NCI-H748 treated with DMSO at 0.1 percent for 48 hours (cell line): ENCODE measurements at places on chromosomes 2 and 18.

DNA sequence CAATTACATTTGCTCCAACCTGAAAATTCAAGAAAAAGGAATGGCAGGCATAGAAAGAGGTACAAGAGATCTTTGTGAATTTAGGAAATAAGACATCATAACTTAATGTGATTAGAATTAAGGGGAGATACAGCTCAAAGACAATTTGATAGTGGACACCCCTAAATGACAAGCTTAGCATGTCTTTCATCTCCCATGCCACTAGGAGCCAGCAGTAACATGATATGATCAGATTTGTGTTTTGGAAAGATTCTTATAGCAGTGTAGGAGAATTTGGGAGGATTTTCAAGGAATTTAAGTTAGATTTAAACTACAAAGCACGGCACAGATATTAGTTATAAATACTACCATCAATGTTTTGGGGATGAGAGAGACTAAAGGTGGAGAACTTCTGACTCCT is 340.8 kb downstream of the RDH14 start:
- no peak for DNase-seq

DNA sequence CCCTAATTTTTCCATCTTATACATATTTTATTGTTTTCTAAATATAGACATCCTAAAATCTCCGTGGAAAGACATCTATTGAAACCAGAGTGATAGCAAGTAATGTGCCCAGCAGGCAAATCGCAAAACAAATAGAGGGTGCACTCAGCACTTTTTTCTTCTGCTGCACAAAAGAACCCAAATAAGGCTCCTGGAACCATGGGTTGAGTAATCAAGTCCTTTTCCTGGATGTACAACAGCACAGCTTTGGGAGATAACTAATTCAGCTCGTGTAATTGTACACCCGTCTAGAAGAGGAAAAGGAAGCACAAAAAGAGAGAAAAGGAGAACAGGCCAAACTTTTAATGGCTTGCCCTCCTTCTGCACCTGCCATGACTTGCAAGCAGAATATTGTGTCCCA is 126.9 kb upstream of the TLK1 start:
- no peak for DNase-seq

DNA sequence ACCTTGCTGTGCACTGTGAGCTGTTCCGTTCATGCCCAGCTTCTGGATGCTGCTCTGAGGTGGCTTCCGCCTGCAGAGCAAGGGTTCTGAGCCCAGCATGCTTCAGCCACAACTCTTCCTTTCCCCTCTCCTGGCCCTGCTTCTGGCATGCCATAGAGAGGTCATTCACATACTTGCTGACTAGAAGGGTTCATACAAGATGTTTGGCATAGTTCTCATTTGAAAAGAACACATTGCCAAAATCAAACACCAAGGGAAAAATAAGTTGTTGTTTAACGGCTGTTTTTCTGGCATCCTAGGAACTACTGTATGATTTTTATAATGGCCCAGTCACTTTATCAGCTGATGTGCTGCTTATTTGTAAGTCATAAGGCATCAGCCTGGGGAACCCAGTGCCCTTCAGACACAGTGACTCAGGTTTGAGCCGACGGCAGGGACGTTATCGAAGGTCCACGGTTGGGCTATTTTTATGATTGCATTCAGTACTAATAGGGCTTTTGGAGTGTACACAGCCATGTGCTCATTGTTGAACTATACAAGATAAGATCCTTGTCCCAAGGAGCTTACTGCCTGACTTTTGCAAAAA is 53.9 kb upstream of the CTAGE1 start:
- no peak for DNase-seq

DNA sequence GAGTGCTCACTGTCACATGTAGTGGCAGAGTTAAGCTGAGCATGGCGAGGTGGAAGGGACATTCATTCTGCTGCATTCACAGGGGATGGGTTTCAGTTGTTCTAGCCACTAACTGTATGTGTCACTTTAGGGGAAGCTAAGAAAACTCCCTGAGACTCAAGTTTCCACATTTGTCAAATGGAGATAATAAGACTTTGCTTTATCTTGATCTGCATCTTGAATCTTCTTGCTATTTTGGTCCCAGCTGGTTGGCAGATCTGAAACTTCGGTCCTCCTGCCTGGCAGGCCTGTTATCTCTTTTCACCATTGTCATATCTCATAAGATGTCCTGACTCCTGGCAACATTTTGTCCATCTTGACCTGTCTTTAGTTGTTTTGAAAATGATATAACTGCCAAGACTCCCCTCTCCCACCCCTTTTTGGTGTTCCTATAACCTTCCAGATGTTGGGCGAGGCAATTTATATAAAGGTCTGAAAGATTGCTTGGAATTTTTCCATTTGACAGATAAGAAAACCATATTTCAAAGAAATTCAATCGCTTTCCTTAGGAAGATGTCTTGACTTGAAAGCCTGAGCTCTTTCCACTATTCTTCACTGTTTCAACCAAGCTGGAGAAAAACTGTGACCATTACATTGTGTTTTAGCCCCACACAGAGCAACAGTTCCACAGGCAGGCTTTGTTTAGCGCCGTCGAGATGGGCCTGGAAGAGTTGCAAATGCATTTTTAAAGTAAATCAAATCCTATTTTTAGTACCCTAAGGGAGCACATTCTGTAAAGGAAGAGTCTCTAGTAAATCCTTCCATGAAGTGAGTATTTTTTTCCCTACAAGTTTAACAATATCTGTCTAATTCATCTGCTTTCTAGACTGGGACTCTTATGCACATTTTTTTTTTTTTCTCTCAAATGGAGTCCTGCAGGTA is 33.4 kb downstream of the MYCN start:
- DNase-seq: no peak

DNA sequence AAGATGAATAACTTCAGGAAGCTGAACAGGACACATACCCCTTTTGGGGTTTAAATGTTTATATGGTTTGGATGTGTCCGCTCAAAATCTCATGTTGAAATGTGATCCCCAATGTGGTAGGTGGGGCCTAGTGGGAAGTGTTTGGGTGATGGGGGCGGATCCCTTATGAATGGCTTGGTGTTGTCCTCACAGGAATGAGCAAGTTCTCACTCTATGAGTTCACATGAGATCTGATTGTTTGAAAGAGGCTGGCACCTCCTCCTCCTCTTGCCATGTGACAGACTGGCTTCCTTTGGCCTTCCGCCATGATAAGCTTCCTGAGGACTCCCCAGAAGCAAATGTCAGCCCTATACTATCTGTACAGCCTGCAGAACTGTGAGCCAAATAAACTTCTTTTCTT is 88.6 kb upstream of the ZNF532 start:
- DNase-seq: no peak

- DNase-seq: no peak
Measured at GRCh38 chr18:35572644-35573043, 8.9 kb upstream of the GALNT1 start.

- DNase-seq: no peak
Measured at GRCh38 chr18:21298351-21298750, 56.3 kb downstream of the GREB1L start.

DNA sequence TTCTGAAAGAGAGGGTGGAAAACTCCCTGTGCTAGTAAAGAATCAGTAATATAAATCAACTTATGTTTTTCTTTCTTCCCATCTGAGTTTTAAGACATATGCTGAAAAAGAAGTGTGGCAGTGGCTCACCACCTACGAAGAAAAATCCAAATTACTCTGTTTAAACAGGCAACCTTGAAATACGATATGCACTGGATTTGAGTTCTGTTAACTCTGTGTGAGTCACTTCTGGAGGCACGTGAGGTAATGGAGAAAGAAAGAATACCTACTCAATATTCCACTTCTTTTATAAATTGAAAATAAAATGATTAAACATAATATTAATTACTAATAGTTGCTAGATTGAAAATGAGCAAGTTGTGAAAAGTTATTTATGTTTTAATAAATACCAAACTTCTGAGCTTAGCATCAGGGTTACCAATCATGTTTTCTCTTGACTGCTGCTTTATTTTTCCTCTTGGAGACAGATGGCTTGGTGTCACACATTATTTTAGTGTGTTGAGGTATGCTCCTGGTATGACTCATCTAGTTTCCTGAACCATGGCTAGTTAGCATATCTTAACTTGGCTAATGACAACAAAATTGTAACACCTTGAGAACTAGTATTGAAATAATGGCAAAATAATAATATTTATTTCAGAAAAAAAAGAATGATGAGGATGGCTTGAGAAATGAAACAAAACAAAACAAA is 1705.5 kb upstream of the PIK3C3 start:
- no peak for DNase-seq

DNA sequence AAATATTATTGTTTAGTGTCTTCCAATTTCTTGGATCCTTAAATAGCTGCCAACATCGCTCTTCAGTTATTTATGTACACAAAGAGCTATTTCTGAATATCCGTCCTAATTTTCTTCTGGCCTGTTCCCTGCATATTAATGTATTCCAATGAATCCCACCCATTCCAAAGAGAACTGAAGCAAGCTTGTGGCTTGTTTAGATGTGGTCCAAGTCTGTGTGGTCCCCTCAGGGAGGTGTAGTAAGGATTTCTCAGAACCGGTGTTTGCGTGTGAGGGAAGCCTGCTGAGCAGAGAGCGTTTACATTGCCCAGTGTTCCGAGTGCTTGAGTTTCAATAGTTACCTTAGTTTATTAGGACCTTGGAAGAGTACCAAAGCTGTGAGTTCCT is 25.1 kb upstream of the IL1R1 start:
- no peak for DNase-seq

GRCh38 chr18:80246445-80247392 is 595 bp downstream of the PARD6G start:
- peak; percentile 33 for DNase-seq

- no peak for DNase-seq
Measured at GRCh38 chr2:2942225-2942624, 435.4 kb downstream of the EIPR1 start.

DNA sequence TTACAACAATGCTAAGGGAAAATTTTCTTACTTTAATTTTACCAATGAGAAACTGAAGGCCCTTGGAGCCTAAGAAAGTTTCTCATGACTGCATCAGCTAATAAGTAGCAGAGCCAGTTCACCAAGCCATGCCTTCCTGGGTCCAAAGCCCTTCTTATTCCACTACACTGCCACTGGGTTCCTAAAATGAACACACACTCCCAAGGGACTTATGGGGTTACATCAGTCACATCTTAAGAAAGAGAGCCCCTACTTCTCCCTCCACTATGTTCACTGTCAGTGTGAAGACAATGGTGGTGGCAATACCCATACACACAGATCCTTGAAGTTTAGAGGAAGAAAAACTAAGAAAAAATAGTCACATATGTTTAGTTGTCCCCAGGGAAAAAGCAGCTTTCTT is 20.6 kb downstream of the MBD2 start:
- no peak for DNase-seq

- no peak for DNase-seq
Measured at GRCh38 chr2:168049609-168050008, 197.8 kb downstream of the STK39 start.

- DNase-seq: no peak
Measured at GRCh38 chr18:25062720-25063119, 289.2 kb downstream of the ZNF521 start.

- no peak for DNase-seq
Measured at GRCh38 chr2:122340246-122340645, 584.8 kb downstream of the TSN start.

DNA sequence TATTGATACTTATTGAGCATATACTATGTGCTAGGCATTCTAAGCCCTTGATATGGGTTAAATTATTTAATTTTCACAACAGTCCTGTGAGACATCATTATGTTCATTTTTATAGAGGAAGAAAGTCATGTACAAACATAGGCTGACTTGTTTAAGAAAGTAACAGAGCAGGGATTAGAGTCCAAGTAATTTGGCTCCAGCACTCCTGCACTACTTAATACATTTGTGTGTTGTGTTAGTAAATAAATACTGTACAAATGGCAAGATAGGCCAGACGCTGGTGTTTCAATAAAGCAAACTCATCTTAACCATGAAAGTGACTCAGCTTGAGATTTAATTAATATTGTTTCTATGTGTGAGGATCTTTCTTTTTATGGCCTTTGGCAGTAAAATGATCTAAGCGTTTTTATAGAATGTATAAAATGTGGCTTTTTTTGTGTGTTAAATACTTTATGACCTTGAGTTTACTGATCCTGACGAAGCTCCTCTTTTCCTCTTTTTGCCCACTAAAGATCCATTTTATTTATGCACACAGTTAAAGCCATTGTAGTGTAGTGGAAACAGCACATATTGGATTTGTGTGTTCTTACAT is 21.3 kb downstream of the NBEAL1 start:
- no peak for DNase-seq

GRCh38 chr2:67242456-67242855 is 154.7 kb upstream of the ETAA1 start:
- no peak for DNase-seq

GRCh38 chr18:70113511-70113910 is 92.0 kb downstream of the RTTN start:
- no peak for DNase-seq

GRCh38 chr2:187514930-187515329 is 39.3 kb downstream of the TFPI start:
- no peak for DNase-seq

GRCh38 chr18:71707400-71707799 is 836.7 kb downstream of the CBLN2 start:
- DNase-seq: no peak

- DNase-seq: no peak
Measured at GRCh38 chr2:85827879-85828569, 60.8 kb downstream of the ST3GAL5 start.

DNA sequence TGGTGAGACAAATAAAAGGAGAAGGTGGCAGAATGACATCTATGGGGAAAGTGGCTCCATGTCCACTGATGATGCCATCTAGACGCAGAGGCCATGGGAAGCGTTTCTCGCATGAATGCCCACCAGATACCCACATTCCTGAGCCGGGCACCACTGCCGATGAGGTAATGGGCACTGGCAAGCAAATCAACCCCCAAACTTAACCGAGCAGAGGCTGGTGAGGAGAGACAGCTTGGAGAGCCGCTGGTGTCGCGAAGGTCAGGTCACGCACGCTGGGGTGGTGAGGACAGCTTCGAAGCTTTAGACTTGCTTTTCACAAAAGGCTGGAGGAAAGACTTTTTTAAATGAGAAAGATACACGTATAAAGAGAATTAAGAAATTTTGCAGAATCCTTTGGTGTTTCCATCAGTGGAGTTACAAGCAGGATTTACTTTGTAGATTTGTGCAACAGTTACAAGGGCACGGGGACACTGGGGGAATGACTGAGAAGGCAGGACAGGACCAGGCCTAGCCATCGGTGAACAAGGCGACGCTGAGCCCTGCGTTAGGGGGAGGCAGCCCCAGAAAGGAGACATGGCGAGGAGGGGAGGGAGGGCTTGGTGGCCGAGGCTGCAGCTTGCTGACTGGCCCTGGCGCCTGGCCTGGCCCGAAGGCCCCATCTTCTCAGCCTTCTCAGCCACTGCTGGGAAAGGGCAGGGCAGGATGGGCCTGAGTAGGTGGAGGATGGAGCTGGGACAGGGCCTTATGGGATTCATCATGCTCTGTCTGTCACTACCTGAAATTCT is 83.9 kb upstream of the HDAC4 start:
- no peak for DNase-seq

DNA sequence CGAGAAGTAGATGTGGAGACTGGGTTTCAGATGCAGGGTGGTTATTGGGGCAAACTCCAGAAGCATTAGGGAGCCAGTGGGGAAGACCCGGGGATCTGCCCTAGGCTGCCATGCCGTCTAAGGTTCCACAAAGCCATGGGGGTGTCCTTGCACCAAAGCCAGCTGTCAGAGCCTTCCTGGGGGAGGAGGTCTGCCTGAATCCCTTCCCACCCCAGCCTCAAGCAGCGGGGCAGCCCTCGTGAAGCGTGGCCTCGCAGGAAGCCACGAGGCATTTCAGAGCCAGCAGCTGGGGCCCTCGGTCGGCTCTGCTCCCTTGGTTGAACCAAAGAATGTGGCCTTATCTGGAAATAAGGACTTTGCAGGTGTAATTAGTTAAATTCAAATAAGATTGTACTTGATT is 51.2 kb upstream of the UBE2F start:
- DNase-seq: no peak
